Brain (organoid and tissue), 16 donors: ENCODE measurements at places on chromosomes 2 and 18. TPM values are rescaled to one million over a fixed set of nuclear protein-coding genes. Genes with fewer than 3 reads are reported as not detected.

Gene CAPN14
- not detected for polyA plus RNA-seq

Gene FZD7
- 5.3 TPM for polyA plus RNA-seq

Gene GALR1
- 0.10 TPM for polyA plus RNA-seq

Gene VWA3B
- polyA plus RNA-seq = 1.1 TPM

Gene PELI1
- 8.3 TPM for polyA plus RNA-seq

Gene SLC9A2
- polyA plus RNA-seq = 0.20 TPM

Gene PDIA6
- polyA plus RNA-seq = 113 TPM

Gene TBR1
- 9.4 TPM for polyA plus RNA-seq

Gene IL37
- polyA plus RNA-seq = not detected

Gene AP1S3
- polyA plus RNA-seq = 0.88 TPM

Gene DQX1
- polyA plus RNA-seq = not detected

Gene DNER
- polyA plus RNA-seq = 392 TPM

Gene MC2R
- not detected for polyA plus RNA-seq

Gene SFXN5
- polyA plus RNA-seq = 42.2 TPM

Gene AMER3
- 5.7 TPM for polyA plus RNA-seq

Gene BAZ2B
- polyA plus RNA-seq = 14.7 TPM

Gene SCN1A
- 1.0 TPM for polyA plus RNA-seq

Gene PSMA8
- not detected for polyA plus RNA-seq
